ENCODE measurements at places on chromosomes 4 and X.

DNA sequence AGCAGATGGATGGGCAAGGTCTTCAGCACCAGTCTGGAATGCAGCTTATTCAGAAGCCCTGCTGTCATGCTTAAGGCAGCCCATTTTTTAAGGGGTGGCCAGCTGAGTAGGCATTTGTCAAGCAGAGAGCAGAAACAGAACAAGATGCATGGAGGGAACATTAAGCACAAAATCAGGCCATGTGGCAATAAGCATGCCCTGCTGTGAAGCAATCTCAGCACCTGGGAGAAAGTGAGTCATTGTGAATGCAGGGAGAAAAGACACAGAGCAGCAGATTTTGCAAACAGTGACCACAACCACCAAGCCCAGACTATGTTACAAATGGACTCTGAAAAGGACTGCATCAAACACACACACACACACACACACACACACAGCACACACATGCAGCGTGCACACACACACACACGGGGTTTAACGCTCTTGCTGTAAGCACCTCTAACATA lies 94.1 kb upstream of the GALNT7 start:
- DNase-seq: no peak

DNA sequence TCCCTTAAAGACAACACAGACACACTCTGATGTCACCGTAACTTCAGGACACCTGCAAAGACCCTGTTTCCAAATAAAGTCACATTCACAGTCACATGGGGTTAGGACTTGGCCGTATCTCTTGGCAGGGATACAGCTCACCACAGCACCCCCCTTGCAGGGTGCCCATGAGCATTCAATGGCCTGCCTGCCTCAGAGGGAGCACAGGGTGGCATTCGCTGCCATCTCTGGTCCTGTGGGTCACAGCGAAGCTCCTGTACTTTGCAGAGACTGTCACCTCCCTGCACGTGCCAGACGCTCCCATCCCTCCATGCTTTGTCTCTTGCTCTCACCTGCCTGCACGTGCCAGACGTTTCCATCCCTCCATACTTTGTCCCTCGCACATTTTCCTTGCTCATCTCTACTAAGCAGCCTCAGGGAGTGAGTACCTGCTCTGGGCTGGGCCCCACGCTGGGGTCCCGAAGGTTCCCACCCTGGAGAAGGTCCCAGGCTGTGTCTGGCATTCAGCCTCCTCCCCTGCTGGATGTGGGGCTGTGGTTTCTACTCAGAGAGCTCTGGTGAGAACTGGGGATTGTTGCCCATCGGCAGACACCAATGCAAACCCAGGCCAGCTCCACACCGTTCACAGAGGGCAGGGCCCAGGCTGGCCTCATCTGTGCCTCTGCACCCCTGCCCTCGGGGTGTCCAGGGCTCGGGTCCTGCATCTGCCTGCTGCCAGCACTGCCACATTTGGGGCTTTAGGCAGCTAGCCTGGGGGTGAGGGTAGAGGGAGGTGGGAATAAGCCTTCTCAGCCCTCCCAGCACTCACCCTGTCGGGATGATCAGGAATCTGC lies 15.8 kb downstream of the HTRA3 start:
- no peak for DNase-seq

DNA sequence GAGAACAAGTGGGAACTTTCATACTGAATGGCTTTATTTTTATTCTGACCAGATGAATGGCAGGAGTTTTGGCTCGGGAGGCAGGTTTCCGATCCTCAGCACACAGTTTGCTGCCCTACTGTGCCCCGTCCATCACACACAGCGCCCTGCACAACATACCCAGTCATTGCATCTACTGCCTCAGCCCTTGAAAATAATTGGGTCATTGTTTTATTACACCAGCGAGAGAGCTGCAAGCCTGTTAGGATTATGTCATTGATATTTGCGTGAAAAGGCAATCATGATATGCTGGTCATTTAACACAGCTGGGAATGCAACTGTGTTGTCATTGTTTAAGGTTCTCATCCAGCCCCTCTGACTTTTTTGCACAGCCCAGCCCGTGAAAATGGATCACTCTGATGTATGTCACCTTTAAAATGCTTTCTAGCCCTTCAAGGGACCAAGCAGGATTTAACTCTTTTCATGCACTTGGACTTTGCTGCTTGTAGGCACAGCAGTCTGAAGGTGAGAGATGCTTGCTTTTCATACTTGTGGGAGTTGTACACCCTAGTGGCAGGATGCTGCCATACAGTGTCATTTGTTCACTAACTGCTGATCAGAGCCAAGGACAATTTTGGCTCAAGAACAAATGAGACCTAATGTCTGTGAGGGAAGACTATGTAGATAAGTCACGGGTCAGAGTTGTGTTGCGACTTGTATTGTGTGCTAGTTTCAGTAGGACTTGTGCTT lies 62.3 kb downstream of the RTL9 start:
- no peak for DNase-seq

DNA sequence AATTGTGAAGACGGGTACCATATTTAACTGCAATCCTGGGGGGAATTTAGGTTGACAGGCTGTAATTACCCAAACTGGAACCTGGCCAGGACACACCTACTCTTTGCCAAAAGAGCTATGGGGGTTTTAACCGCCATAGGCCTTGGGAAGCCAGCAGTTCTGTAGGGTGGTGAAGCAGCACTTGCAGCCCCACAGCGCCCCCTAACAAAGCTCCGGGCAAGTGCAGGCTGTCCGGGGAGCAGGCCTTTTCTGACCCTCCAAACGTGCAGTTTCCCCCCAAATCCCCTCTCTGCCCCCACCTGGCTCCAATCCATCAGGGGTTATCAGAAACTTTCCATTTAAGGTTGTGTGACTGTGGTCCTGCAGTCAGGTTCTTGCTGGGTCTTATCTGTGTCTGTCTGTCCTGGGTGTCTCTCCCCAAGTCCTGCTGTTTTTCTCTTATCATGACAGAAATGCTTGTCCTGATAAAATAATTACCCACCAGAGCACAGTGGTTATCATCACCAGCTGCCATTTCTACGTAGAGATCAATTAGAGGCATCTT lies 350.9 kb downstream of the MID1IP1 start:
- DNase-seq: no peak

GRCh38 chr4:135382280-135382959 lies 1180.8 kb upstream of the PABPC4L start:
- no peak for DNase-seq

GRCh38 chr4:102663073-102663472 lies 97.7 kb downstream of the MANBA start:
- no peak for DNase-seq

DNA sequence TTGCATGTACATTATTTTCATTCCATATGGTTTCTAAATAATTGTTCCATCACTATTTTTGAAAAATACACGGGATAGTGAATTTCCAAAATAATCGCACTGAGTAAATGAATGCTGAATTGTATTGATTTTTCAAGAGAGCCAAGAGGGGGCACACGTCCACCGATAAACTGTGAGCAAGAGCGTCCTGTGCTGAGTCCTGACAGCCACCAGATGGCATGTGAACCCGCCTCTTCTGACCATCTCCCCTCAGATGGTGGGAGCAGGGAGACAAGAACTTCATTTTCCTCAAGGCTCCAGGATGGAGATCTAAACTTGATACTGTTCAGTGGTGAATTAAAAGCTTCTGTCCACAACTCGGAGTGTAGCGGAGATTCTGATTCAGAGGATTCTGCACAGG lies 30.6 kb upstream of the IL9R start:
- no peak for DNase-seq

DNA sequence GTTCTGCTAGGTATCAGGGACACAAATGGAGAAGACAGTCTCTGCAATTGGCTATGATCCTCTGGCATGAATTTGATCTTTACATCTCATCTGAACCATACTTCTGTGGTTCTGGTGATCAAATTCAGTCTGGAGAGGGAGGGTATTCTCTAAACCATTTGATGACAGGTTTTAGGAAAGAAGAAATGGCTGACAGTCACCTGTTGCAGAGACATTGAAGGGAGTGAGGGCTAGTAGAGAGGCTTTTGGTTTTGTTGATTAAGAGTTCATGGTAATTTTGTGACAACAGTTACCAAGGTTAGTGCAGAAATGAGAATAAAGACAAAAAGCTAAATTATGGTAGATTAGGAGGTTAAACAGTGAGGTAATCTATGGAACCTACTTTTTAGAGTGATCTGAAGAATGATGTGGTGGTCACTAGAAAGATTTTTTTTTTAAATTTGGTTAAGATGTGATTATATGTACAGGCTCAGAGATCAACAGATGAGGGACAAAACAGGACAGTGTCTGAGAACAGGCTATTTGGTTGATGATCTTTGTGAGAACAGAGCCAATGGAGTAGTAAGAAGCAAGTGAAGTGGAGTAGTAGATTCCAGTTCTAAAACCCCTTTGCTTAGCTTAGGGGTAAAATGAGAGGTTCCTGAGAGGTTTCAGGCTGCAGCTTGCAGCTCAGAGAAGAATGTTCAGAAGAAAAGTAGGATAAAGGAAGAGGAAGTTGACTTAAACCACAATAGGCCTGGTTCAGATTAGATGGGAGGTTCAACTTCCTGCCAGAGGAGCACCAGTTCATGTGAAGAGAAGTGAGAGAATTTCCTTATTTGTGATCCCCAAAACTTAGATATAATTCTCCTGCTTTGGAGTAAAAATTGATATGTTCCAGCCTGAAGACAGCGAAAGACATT lies 34.7 kb downstream of the VSIG4 start:
- no peak for DNase-seq

Data from stimulated activated CD8-positive, alpha-beta memory T cell treated with anti-CD3 and anti-CD28 coated beads, Interleukin-4, amount 100 ng/mL, for 4 hours (primary cell).